NCI-H524 (cell line): ENCODE measurements at places on chromosomes 3 and 15.

DNA sequence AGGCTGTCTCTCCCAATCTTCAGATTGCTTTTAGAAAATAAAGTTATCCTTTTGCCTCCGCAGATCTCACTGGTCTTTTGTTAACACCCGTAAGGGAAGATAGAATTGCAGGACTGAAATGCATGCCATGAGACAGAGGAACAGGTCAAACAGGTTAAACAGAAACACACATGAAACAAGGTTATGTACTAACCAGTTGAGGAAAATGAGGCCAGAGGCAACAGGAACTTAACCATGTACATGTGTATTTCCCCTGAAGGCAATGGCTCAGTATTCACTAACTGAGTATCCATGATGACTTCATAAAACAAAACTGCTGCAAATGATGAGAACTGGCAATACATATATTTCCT is 169.1 kb upstream of the NSMCE3 start:
- DNase-seq, result no peak

DNA sequence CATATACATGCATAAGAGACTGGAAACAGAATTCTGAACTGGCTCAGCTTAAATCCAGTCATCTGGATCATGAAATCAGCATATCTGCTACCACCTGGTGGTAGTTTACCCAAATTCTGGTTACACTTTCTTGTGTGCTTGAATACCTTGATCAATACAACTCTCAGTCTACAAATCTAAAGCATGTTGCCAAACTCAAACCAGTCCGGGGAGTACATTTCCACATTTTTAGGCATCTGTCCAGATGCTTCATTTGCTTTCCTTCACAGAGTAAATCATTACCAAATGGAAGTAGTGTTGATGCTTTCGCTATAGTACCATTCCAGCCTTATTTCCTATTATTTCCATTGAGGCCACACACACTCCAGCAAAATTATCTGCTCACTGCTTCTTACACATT is 126.4 kb downstream of the P2RY1 start:
- peak; percentile 35 for DNase-seq

GRCh38 chr15:43251185-43251870 is 15.4 kb downstream of the TGM5 start:
- no peak for DNase-seq

DNA sequence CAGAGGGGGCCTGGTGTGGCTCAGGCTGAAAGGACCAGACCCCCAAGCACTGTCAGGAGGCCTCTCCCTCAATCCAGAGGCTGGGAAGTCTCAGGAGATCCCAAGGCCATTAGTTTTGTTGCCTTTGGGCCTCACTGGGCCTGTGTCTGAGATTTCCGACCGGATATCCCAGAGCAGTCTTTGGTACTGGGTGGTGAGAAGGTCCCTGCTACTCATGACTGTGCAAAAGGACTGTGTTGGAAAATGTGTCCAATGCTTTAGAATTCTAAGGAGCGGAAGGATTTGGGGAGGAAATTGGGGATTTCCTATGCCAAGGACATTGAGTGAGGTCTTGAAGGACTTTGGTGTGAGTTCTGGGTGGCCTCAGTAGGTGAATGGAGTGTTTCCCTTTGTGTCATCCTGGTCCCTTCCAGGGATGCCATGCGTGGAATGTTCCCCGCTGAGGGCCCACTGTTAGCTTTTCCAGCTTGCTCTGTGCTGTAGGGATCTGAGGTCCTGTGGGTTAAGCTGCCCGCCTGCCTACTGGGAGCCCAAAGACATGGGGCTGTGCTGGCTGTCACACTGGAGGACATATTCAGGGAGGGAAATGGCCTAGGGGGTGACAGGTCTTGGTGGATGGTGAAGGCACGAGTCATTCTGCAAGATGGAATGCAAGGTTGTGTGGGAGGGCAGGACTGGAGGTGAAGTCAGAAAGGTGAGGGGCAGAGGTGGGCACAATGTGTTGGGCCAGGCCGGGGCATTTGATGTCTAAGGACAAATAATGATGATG is 16.4 kb downstream of the SMAD6 start:
- no peak for DNase-seq

DNA sequence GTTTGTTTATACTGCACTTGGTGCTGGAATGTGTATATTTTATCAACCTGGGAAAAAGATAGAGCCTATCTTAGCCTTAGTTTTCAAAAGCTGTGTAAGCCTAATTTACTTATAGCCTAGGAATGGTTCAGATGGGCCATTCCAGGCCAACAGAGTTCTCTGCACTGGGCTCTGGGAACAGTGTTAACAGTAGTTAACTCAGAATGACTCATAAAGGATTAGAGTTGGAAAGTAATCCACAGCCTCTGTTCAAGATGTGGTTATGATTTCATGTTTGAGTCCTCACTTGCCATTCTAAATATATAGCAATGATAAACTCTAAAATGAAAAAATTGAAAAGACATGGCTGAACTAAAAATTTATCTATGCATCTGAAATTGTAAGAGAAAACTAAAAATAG is 22.6 kb upstream of the PEX5L start:
- peak; percentile 15 for DNase-seq

DNA sequence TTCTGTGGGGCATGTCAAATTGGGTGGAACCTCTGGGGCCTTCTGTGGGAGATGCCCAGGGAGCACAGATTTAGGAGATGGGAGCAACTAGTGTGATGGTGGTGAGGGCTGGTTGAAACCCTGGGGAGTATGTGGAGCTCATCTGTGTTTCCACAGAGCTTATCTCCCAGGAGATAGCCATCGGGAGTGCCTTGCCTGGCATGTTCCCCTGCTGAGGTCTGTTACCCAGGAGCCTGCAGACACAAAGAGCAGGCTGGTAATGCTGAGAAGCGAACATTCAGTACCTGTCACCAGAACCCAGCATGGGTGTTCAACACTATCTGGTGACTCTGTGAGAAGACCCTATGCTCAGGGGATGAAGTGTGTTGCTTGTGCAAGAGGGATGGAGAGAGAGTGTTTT is 85.0 kb downstream of the CLSTN2 start:
- no peak for DNase-seq

DNA sequence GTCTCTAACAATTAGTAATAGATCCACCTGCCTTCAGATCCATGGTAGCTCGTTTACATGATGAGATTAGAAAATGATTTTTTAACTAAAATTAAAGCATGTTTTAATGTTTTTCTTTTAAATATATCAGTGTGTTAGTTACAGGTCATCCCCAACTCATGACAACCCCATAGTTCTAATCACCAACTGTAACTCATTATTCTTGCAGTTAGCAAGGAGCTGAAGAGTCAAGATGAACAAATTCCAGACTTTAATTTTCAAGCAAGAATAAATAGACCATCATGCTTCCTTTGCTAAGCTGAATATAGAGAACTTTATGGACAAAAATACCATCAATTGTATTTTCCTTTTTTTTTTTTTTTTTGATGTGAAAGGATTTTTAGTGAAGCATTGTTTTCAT is 101.1 kb downstream of the TOP2B start:
- DNase-seq, result no peak

DNA sequence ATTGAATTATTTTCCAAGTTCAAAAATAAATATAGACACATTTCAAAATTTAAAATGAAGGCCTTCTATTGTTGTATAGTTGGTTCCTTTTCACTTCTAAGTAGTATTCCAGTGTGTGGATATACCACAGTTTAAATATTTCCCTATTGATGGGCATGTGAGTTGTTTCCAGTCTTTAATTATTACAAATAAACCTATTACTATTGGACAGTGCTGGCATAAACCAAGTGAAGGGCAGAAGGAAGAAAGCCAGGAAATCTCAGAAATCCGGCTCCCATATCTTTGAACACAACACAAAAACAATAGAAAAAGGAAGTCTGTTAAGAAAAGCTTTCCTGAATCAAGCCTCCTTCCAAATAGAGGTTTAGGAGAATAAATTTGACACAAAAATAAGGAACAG is 26.1 kb downstream of the GOLGB1 start:
- no peak for DNase-seq
